ENCODE measurements at places on chromosomes 5 and 9. TPM values are rescaled to one million over a fixed set of nuclear protein-coding genes. Genes with fewer than 3 reads are reported as not detected.
A peak's percentile ranks its signal among the peaks of the same experiment; 100 is the strongest.

The LTC4S gene
- 20.0 TPM for polyA plus RNA-seq

The IRX4 gene
- polyA plus RNA-seq = 10.2 TPM

The NUTM2G gene
- not detected for polyA plus RNA-seq

The EPB41L4A gene
- polyA plus RNA-seq = 8.3 TPM

The PROB1 gene
- polyA plus RNA-seq = 12.2 TPM

The SLC6A3 gene
- not detected for polyA plus RNA-seq

The IL5 gene
- not detected for polyA plus RNA-seq

The SOWAHA gene
- polyA plus RNA-seq = not detected

The MLANA gene
- not detected for polyA plus RNA-seq

GRCh38 chr9:8261737-8262136, 462.2 kb upstream of the DMAC1 start:
- H3K36me3 ChIP-seq = no peaks in the 10 kb centered on the region
- H3K4me3 ChIP-seq = no peak overlapping the region

DNA sequence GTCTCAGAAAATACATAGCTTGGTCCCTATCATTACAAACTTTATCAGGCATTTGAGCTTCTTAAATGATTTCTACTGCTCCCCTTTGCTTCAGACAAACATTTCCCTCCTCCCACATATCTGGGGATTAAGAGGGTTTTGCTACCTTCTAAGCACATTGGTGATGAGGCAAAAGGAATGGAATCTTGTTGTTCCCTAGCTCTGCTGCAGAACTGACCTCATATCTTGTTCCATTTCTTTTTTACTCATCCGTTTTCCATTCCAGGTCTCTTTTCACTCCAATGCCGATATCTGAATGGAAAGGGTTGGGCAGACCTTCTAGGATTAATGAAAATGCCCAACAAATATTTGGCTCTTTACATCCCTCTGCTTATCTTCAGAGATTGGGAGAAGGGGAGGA, 444.6 kb downstream of the ZNF608 start:
- no peaks in the 10 kb centered on the region for H3K36me3 ChIP-seq
- DNase-seq = no peak
- no peak overlapping the region for H3K27ac ChIP-seq
- H3K27me3 ChIP-seq = no peaks in the 10 kb centered on the region
- H3K4me3 ChIP-seq = no peak overlapping the region
- no peaks in the 10 kb centered on the region for H3K4me1 ChIP-seq

DNA sequence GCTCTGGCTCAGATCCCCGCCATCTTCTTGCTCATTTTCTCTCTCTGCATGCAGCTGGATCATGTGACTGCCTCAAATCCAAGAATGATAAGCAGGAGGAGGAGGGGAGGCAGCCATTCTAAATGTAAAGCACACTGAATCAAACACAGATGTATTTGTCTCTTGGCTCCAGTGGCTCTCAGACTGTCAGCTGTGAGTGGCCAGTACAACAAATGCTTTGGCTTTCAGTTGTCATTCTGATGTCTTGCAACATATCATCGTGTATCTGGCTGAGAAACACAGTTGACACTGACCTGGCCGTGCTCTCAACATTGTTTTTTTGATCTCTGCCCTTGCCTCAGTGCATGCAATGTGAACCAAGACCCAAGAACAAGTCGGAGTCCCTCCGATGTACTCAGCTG, 233.1 kb downstream of the ADAMTSL1 start:
- H3K27me3 ChIP-seq = no peaks in the 10 kb centered on the region
- DNase-seq = no peak
- no peak overlapping the region for H3K4me3 ChIP-seq

DNA sequence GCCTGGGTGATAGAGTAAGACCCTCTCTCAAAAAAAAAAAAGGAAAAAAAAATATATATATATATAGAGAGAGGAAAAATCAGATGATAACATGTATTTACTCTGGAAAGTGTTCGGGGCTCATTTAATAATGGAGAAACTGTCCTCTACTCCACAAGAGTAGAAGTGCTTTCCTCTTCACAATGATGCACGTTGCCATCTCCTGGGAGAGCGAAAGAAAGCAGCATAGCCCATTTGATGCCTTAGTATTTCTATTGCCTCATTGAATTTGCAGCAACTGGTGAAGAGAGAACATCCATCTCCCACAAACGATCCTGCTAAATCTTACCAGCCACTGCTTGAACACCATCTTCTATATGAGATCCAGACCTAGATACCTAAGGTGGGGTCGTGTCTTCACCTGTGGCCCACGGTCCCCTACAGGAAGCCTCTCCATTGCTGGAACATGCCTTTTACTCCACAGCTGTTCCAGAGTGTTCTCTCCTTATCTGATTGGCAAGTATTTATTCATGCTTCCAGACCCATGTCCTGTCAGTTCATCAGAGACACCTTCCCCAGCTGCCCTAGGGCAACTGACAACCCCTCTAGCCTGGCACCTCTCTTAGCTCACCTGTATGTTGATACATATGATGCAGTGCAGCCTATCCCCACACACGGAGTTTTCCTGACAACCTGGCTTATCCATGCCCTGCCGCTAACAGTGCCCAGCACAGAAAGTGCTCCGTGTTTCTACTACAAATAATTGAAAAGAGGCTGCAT, 115.3 kb downstream of the MARCHF11 start:
- peaks cover 19% of the 10 kb centered on the region for H3K27me3 ChIP-seq
- no peaks in the 10 kb centered on the region for H3K4me1 ChIP-seq
- no peak overlapping the region for H3K4me3 ChIP-seq
- H3K36me3 ChIP-seq = no peaks in the 10 kb centered on the region

DNA sequence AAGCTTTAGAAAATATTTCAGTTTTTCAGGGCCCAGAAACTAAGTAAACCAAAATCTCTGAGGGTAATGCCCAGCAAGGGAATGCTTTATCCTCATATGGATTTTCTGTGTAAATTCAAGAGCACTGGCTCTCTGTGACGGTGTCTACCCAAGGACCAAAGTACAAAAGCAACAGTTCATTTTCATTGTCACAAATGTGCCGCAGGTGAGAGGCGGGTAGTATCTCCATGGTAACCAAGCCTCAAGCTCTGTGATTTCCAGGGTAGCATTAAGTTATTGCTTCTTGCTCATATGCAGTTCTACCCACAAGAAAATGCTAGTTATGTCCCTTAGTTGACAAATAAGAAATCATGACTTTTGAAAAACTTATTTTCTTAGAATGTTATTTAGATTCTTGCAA, 164.3 kb downstream of the MTRR start:
- H3K27me3 ChIP-seq = no peaks in the 10 kb centered on the region
- no peak for DNase-seq
- H3K27ac ChIP-seq = no peak overlapping the region
- no peaks in the 10 kb centered on the region for H3K4me1 ChIP-seq
- H3K4me3 ChIP-seq = no peak overlapping the region

DNA sequence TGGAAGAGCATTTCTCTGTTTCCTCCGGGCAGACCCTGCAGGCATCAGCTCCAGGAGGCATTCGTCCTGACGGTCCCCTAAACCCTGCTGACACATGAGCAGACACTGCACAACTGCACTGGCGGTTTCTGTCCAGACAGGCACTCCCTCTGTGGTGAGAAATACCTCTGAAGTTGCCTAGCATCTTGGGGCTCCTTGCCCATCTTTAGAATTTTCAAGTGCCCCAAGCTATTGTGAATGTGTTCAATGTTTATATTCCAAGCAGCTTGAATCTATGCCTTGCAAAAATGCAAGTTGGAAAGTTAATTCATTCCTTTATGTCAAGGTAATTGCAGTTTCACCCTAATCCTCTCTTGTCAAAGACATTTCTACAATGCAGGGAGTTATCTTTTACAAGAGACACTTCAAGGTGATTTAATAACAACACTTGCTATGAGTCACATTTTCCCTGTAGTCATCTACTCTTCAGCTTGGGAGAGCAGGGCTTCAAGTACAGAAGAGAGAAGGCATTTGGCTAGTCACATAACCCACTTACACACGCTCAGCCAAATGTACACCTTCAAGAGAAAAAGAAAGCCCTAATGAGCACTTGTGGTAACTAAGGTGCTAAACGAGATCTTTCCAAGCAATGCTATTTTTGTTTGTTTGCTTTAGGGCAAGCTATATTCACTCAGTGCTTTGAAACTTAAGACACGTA, 302.5 kb downstream of the MLLT3 start:
- no peaks in the 10 kb centered on the region for H3K36me3 ChIP-seq
- H3K4me3 ChIP-seq = no peak overlapping the region
- no peak for DNase-seq
- no peak overlapping the region for H3K27ac ChIP-seq
- peaks cover 4% of the 10 kb centered on the region for H3K4me1 ChIP-seq
- H3K27me3 ChIP-seq = no peaks in the 10 kb centered on the region

GRCh38 chr9:37919956-37920335, 16.0 kb upstream of the SLC25A51 start:
- H3K27ac ChIP-seq = no peak overlapping the region
- DNase-seq = no peak
- no peak overlapping the region for H3K4me3 ChIP-seq

DNA sequence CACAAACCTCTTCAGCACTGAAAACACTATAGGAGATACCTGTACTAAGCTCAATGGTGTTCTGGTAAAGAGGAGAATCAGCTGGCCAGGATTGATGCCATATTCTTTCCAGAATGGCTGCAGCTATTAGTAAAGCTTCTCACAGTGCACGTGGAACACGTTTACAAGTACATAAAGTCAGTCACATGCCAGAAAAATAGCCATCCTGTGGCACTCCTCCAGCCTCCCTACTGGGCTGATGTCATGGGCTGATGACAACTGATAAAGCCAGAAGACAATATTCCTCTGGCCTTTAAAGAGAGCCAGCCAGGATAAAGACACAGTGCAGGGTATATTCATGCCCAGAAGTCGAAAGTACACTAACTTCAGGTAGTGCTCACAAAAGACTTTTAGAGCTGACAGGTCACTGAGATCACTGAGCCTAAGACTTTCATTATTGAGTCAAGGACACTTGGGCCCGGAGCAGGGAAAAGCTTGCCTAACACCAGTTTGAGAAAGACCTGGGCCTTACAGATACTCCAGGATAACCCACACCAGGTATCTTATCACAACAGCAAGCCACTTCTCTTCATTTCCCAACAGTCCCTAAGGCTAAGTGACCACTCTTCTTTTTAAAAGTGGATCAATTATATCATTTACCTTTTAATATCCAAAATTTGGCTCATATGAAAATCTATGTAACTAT, 29.4 kb downstream of the ABITRAM start:
- H3K27ac ChIP-seq = peak overlapping the region; percentile 61
- no peaks in the 10 kb centered on the region for H3K36me3 ChIP-seq
- no peak overlapping the region for H3K4me3 ChIP-seq
- peaks cover 25% of the 10 kb centered on the region for H3K4me1 ChIP-seq
- H3K27me3 ChIP-seq = no peaks in the 10 kb centered on the region
- peak; percentile 23 for DNase-seq

- DNase-seq = no peak
- no peaks in the 10 kb centered on the region for H3K4me1 ChIP-seq
- no peak overlapping the region for H3K4me3 ChIP-seq
- no peaks in the 10 kb centered on the region for H3K27me3 ChIP-seq
Measured at GRCh38 chr5:85453026-85453349, 1068.3 kb upstream of the EDIL3 start.

DNA sequence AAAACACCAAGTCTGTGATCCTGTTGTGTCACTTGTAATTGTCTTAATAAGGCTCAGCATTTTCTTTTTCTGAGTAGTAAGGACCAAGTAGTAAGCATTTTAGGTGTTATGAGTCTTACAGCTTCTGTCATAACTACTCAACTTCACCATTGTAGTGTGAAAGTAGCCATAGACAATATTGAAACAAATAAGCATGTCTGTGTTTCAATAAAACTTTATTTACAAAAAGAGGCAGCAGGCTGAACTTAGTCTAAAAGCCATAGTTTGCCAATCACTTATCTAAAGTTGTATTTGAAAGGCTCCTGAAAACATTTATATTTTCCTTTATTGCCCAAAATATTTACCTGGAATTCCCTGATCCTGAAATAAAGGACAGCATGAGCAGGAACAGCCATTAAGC, 796.1 kb downstream of the CDH12 start:
- H3K4me3 ChIP-seq = no peak overlapping the region
- no peaks in the 10 kb centered on the region for H3K36me3 ChIP-seq
- no peak for DNase-seq
- no peaks in the 10 kb centered on the region for H3K27me3 ChIP-seq
- H3K4me1 ChIP-seq = no peaks in the 10 kb centered on the region

DNA sequence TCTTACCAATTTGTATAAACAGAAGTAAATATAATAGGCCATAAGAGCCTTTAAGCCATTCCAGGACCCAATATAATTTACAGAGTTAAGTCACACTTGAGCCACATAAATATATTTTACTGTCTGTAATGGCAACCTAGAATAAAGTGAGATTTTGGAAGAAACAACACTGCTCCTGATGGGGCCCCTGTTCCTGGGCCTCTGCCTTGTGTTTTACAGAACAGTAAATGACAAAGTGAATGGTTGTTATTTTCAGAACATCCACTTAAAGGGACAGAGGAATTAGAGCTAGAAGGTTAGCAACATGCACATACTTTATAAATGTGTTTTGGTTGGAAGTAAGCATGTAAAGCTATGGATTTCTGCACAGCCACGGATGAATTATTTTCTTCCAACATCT, 3.6 kb downstream of the PTGER4 start:
- peaks cover 5% of the 10 kb centered on the region for H3K36me3 ChIP-seq
- peaks cover 14% of the 10 kb centered on the region for H3K4me1 ChIP-seq
- H3K4me3 ChIP-seq = peak overlapping the region; percentile 93
- H3K27ac ChIP-seq = peak overlapping the region; percentile 93
- peaks cover 10% of the 10 kb centered on the region for H3K27me3 ChIP-seq

GRCh38 chr5:147648597-147648996, 133.9 kb downstream of the JAKMIP2 start:
- H3K36me3 ChIP-seq = no peaks in the 10 kb centered on the region
- DNase-seq = no peak
- H3K4me3 ChIP-seq = no peak overlapping the region
- no peaks in the 10 kb centered on the region for H3K4me1 ChIP-seq
- H3K27ac ChIP-seq = no peak overlapping the region

GRCh38 chr5:50807661-50808060, 141.2 kb downstream of the PARP8 start:
- DNase-seq = no peak
- no peaks in the 10 kb centered on the region for H3K4me1 ChIP-seq
- H3K4me3 ChIP-seq = no peak overlapping the region
- no peak overlapping the region for H3K27ac ChIP-seq

DNA sequence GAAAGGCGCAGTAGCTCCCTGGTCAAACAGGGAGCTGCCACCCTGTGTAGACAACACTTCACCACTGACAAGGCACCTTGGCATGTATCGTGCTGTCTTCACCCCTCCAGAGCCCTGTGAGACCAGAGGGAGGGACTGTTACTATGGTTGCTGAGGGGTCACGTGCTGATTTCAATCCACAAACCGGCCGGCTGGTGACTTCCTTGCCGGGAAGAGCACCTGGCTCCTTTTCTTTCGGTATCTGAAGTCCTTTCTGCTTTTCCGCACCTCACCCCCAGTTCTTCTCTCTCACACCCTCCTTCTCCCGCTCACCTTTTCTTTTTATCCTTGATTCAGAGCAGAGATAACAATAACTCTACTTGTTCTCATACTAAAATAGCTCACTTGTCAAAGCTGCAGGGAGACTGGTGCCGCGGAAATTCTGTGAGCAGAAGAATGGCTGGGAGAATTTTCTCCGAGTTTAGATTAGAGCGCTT, 327.2 kb downstream of the ZSWIM6 start:
- H3K4me1 ChIP-seq = no peaks in the 10 kb centered on the region
- no peaks in the 10 kb centered on the region for H3K27me3 ChIP-seq
- H3K4me3 ChIP-seq = peak overlapping the region; percentile 31
- H3K36me3 ChIP-seq = no peaks in the 10 kb centered on the region
- no peak overlapping the region for H3K27ac ChIP-seq

- no peaks in the 10 kb centered on the region for H3K4me1 ChIP-seq
- no peaks in the 10 kb centered on the region for H3K27me3 ChIP-seq
- H3K4me3 ChIP-seq = no peak overlapping the region
- H3K36me3 ChIP-seq = no peaks in the 10 kb centered on the region
- H3K27ac ChIP-seq = no peak overlapping the region
Measured at GRCh38 chr5:146758938-146759337, 119.6 kb downstream of the PPP2R2B start.

All from heart right ventricle (tissue), 16 donors.